ENCODE measurements at places on chromosomes 1 and 21.

GRCh38 chr1:9164532-9164900 lies 35.6 kb upstream of the GPR157 start:
- no peak for DNase-seq

- DNase-seq: no peak
Measured at GRCh38 chr1:162956922-162957321, 95.9 kb upstream of the CCDC190 start.

GRCh38 chr1:156959925-156960324 lies 39.5 kb downstream of the LRRC71 start:
- no peak for DNase-seq

DNA sequence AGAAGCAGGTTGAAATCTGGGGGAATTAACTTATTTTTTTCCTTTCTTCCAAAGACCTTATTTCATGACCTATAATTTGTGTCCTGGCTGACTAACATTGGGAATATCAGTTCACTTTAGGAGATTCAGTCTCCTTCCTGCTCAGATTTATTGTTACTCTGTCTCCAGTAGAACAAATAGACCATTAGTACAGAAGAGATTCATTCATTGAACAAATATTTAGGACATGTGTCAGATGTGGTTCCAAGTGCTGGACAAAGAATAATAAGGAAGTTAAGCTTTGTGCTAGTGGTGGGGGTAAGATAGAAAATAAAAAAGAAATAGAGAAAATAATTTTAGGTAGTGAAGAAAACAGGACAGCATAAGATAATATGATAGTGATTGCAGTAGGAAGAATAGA lies 20.3 kb downstream of the ZMYM4 start:
- DNase-seq: no peak

Measured in occipital lobe (tissue), 3 donors.